Right kidney (tissue), 9 donors: ENCODE measurements at places on chromosomes 7 and 10.

GRCh38 chr10:4066581-4067390 is 281.8 kb upstream of the KLF6 start:
- no peak for DNase-seq

GRCh38 chr10:22505911-22506685 is 160.8 kb downstream of the SPAG6 start:
- DNase-seq: no peak

DNA sequence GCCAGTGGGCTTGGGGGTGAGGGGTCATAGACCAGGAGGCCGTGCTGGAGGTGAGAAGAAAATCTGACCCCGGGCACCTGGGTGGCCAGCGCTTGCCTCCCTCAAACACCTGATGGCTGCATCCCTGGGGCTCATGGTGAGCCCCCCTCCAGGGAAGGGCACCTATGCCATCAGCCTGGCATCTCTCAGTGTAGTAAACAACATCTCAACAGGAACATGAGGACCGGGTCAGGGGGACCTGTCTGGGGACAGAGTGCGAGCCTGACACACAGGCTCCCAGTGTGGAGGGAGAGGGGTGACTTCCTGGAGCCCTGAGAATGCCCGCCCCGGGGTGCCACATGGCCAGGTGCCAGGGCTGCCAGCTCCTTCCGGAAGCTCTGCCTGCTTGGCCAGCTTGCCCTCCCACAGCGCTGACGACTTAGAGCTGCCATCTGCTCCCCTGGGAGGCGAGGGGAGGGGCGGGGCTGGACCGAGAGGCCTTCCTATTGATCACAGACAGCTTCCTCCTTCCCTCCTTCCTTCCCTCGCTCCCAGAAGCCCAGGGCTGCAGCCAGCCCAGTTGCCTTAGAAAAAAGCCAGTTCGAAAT is 12.3 kb downstream of the STX1A start:
- no peak for DNase-seq

DNA sequence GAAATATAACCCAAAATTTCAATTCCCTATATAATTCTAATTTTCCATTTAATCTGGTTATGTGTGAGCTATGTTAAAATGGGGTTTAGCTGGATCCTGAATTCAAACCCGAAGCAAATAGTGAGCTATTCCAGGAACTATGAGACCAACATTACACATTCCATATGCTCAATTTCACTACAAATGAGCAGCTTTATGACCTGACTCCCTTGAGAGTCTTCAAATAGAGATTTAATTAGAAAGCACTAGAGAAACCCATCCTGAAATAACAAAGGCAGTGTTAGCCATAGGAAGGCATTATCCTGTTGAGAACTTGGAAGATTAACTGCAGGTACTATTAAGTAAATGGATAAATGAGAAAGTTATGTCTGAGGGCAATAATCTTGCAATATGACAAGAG is 890.0 kb downstream of the GRM8 start:
- no peak for DNase-seq

GRCh38 chr10:52599551-52600200 is 172.9 kb downstream of the MBL2 start:
- no peak for DNase-seq

GRCh38 chr7:29099896-29100847 is 46.2 kb downstream of the CPVL start:
- no peak for DNase-seq

- no peak for DNase-seq
These were observed 142.2 kb upstream of the HDAC9 start for GRCh38 chr7:18353339-18353738.

DNA sequence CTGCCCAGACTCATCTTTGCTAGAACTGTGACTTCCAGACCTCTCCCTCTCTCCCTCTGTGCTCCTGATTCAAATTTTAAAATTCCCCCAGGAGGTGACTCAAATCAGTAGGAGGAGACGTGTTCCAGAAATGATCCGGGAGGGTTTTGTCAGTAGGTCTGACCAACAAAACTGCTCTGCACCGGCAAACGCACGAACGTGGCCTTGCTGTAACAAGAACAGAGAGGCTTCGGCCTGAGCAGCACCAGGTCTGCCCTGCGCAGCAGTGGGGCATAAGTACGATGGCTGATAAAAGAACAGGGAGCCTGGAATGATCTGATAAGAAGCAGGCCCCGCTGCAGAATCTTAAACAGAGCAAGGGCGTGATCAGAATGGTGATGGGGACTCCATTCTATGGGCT is 152.7 kb upstream of the AUTS2 start:
- no peak for DNase-seq

DNA sequence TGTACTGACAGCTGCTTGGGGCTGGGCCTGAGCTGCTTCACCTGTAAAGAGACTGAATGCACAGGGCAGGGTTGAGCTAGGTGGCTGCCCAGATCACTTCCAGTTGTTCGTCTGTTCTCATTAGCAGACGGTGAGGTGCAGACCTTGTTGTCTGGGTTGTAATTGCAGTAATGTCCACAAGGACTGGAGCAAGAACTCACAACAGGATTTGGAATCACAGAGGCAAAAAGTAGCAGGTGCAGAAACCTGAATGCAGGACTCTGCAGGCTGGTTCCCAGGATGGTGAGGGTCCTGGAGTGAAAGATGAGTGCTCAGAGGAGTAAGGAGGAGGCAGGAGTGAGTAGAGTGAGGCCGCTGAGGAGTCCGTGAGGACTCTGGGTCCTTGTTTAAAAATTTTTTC is 9.2 kb downstream of the ZSCAN25 start:
- DNase-seq: no peak

DNA sequence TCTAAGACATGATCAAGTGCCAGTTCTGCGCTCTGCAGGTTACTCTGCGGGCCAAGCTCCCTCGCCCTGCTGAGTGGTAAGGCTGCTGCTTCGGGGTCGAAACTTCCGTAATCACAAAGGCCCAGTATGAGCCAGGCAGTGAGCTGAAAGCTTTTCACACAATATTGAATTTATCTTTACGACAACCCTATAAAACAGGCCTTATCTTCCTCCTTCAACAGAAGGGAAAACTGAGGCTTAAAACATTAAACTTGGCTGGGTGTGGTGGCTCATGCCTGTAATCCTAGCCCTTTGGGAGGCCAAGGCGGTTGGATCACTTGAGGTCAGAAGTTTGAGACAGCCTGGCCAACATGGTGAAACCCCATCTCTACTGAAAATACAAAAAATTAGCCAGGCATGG is 83.3 kb downstream of the FAM107B start:
- DNase-seq: no peak

DNA sequence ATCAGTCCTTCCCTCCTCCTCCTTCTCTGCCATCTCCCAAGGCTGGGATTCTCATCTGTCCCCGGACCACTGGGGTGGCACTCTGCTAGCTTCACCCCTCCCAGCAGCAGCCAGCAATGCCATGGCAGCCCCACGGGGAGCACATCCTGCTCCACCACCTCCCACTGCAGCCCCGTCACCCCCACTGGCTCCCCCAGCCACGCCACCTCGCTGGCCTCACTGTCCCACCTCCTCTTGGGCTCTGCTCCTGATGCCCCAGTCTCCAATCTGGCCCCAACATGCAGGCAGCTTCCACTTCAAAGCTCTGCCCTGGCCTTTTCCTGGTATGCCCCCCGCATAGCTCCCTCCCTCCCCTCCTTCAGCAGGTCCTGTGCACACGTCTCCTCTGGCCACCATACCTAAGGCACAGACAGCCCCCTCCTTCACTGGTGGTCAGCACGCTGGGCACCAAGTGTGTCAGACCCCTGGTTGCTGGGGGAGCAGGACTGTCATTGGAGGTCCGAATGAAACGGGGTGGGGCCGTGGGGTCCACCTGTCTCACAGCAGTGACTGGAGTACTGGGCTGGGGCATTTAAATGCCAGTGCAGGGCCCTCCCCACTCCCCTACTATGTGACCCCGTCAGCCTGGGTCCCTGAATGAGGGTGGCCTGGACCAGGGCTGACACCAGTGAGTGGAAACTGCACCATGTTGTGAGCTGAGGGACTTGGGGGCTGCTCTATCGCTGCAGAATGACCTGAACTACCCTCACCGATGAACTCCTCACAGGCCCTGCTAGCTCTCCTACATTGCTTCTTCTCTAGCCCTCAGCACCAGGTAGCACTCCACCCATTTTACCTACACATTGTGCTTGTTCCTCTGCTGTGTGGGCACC is 38.7 kb downstream of the RASGEF1A start:
- DNase-seq: no peak

DNA sequence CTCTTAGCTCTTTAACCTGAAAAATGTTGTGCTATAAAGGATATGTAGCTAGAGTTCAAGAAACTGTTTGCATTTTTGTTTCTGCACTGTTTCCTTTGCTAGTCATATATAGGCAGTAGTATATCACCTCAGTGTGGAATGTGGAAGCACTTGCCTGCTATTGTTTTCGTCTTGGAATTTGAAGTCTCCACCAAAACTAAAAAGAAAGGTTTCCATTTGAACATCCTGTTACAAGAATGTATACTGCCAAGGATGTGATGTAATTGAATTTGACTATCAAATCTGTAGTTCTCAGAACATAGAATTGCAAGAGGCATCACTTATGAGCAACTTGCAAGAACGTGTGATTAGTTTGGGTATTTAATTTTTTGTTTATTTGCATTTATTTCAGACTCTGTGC is 51.1 kb upstream of the MEOX2 start:
- no peak for DNase-seq

DNA sequence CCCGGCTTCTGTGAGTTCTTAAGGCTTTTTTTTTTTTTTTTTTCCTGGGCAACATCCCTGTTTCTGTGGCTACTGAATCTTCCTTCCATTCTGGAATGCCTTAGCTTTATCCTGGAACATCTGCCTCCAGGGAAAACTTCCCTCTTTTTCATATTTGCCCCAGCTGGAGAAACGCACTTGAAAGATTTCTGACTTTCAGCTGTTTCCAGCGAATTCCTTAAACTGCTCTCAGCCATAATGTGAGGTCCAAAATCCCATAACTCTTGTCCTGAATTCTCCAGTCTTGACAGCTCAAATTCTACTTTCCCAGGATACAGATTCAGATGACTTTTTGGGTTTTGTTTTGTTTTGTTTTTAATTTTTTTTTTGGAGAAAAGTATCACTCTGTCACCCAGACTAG is 263.6 kb upstream of the AUTS2 start:
- no peak for DNase-seq

- no peak for DNase-seq
These were observed 86.2 kb downstream of the AOAH start for GRCh38 chr7:36638140-36638539.
